Cardiac fibroblast (primary cell): ENCODE measurements at places on chromosomes 13 and 19.

GRCh38 chr13:78826936-78827335, 168.0 kb upstream of the OBI1 start:
- DNase-seq = no peak

GRCh38 chr19:35430409-35431144, 17.5 kb upstream of the FFAR2 start:
- peak; percentile 53 for DNase-seq

GRCh38 chr13:95643571-95643935, 953 bp downstream of the DZIP1 start:
- peak; percentile 47 for DNase-seq

GRCh38 chr19:1521636-1522035, 2.2 kb upstream of the PLK5 start:
- DNase-seq = peak; percentile 47

GRCh38 chr19:281156-281853, 9.9 kb downstream of the PLPP2 start:
- no peak for DNase-seq

- DNase-seq = no peak
Measured at GRCh38 chr13:75013818-75014217, 468.2 kb downstream of the TBC1D4 start.

GRCh38 chr13:29369060-29369743, 226.3 kb downstream of the SLC7A1 start:
- peak; percentile 56 for DNase-seq

DNA sequence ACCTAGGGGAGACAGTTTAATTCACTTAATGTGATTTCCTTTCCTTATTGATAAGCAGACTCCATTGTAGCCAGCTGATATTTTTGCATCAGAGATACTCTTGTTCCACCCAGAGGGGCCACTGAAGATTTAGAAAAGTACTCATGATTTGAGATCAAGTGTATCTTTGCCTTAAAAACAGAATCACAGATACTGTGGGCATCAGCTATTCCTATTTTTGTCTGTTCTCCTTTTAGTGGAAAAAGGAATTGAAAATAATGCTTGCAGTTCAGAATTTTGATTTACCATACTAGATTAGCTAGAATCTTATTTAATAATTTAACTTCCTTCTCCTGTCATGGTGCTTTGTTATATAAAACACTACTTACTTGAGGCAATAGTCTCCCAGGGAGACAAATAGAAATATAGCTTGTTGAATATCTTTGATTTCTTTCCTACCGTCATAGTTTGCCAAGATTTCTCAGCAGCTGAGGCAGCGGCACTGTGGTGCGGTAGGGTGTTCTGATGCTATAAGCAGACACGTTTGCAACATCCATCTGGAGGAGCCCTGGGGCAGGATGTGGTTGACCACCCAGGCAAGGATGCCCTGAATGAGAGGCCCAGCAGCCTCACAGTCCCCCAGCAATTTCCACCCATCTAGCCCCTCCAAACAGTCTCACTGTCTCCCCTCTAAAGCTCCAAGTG, 47.0 kb upstream of the RAP2A start:
- no peak for DNase-seq

DNA sequence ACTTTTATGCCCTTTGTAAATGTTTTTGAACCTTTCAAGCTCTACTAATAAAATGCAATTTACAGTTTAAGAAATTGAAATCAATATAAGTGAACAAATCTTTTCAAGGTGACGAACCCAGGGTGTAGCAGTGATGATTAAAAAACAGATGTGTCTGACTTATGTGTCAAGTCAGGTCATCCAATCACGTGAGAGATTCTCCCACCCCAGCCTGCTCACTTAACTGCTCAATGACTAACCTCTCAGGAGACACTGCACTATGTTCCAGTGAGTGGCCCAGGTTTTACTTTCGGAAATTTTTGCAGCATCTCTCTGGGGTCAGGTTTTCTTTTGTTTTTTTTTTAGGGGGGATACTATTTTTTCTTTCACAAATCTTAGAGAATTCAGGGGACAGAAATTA, 60.7 kb downstream of the ZNF429 start:
- DNase-seq = no peak

DNA sequence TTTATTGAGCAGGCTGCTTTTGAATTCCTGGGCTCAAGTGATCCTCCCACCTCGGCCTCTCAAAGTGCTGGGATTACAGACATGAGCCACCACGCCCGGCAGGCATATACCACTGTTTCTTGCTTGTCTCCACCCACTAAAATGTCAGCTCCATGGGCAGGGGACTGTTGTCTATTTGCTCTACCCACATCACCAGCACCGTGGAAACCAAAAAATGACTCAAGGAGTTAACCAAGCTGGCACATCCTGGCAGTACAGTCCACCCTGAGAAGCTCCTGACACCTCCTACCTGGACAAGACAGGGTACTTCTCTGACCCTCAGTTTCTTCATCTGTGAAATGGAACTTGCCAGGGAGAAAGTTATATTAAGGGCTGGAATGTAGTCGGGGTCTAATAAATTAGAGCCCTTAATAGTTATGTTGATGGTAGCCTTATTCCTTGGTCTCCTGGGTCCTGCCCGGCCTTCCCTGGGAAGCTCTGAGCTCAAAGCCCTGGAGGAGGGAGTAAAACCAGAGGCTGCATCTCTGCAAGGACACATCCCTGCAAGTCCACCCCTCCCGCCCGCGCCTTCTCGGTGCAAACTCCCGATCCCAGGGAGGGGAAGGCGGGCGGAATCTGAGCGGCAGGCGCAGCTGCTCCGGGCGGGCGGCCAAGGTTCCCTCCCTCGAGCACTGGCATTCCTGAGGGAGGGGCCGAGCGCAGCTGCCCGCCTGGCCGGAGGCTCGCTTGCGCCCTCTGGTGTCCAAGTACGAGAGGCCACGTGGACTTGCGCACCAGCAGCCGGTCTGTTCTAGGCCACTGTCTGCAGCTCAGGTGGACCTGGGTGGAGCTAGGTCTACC, 14.1 kb downstream of the RDH8 start:
- DNase-seq = peak; percentile 95

DNA sequence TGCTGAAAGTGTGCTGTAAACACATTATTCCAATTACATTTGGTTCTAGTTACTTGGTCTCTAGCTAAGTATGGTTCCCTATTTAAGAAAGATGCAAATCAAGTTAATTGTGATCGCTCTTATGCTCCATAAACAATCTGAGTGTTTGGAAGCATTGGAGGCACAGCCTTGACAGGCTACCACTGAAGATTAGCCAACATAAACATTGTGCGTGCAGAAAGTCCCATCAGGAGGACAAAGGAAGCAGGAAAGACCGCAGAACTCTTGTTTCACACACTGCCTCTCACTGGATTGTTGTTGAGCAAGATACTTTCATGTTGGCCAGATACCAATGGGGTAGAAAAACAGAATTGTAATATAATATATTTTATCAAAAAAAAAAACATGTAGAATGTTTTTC, 814.4 kb downstream of the EFNB2 start:
- peak; percentile 35 for DNase-seq

GRCh38 chr19:13207846-13208671, 57.8 kb downstream of the IER2 start:
- peak; percentile 78 for DNase-seq

DNA sequence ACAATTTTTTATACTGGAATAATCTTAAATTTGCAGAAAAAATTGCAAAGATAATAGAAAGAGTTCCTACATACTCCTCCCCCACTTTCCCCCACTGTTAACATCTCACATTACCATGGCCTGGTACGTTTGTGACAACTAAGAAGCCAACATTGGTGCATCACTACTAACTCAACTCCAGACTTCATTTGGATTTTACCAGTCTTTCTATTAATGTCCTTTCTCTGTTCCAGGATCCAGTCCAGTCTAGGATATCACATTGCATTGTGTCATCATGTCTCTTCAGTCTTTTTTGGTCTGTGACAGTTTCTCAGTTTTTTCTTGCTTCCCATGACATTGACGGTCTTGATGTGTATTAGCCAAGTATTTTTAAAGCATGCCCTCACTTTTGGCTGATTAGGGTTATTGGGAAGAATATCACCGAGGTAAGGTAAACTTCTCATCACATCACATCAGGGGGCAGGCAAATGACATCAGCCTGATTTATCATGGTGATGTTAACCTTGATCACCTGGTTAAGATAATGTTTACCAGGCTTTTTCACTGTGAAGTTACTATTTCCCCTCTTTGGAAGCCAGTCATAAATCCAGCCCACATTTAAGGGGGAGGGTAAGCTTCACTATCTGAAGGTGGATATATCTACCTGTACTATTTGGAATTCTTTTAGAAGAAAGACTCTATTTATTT, 322.1 kb downstream of the ENOX1 start:
- no peak for DNase-seq

DNA sequence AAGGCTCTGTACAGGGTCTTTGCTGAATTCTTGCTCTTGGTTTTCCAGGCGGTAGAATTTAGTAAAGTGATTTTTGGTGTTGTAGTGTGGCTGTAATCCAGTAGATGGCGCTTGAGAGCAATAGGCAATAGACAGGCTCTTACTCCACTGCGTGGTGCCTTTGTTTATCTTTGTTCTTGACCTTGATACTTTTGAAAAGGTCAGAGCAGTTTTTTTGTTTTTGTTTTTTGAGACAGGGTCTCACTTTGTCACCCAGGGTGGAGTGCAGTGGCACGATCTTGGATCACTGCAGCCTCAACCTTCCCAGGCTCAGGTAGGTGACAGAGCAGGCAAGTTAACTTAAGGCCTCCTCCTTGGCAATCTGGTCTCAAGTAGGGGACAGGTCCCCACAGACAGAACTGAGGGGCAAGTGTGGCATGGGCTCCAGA, 12.2 kb upstream of the LILRA5 start:
- peak; percentile 48 for DNase-seq

GRCh38 chr13:85828094-85828684, 29.0 kb upstream of the SLITRK6 start:
- peak; percentile 38 for DNase-seq

- DNase-seq = peak; percentile 37
Measured at GRCh38 chr13:91375116-91375729, 23.2 kb upstream of the GPC5 start.

DNA sequence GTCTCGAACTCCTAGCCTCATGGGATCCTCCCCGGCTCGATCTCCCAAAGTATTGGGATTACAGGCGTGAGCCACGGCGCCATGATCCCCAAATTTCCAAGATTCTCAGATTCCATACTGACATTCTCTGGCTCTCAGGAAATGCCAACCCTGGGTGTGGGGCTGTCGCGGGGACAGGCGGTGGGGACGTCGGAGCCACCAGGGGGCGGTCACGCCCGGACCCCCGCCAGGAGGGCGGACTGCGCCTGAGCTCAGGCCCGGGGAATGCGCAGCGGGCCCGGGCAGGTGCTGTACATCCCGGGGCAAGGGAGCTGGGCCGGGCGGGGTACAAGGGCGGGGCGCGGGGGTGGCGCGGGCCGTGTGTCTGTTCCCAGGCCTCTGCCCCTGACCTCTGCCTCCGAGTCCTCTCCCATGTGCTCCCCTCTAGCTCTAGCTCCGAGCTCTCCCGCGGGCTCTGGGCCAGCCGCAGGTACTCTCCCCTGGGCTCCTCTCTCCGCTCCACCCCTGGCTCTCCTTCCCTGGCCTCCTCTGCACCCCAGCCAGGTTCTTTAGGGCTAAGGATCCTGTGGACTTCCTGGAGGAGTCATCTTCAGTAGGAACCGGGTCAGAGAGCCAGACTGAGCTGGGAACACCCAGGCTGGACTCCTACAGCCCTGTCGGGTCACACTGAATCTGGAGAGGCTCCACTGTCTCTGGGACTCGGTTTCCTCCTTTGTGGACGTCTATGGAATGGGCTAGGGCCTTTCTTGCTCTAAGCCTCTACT, 2.4 kb downstream of the PPP1R13L start:
- peak; percentile 36 for DNase-seq

GRCh38 chr13:21986602-21987001, 315.7 kb downstream of the FGF9 start:
- DNase-seq = no peak

DNA sequence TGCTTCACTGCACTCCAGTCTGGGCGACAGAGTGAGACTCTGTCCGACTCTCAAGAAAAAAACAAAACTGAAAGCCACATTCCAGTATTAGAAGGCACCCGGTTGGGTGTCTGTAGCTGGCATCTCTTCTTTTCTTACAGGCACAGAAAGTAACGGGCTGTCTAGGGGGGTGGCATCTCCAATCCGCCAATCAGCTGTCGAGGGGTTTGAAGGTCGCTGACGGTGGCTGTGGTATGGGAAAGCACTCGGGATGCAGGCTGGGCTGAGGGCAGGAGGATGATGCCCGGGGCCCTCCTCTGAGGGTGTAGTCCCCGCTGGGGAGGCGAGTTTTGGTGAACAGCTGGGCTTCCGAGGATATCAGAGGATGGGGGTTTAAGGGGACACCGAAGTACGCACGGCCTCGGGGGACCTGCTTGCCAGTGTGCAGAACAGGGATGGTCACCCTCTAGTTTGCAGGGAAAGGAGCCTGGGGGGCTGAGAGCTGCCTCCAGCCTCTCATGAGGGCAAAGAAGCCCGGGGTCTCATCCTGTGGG, 27.0 kb upstream of the ZBTB7A start:
- no peak for DNase-seq

GRCh38 chr19:13987101-13987890, 18.8 kb downstream of the RFX1 start:
- DNase-seq = no peak

DNA sequence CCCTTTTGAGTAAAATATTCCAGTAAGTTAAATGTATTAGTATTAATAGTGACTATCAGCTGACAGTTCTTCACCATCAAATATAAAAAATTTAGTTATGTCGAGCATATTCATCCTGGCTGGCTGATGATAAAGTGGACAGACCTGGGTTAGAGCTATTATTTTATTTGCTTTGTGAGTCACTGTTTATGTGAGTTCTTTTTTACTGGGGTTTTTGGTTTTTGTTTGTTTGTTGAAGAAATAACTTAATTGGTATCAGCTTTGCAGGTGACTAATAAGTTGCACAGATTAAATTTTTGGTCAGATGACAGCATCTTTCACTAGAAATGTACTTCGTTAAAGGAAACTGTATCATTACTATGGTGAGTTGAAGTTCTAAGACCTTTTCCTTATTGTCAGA, 224.7 kb downstream of the GGACT start:
- no peak for DNase-seq

DNA sequence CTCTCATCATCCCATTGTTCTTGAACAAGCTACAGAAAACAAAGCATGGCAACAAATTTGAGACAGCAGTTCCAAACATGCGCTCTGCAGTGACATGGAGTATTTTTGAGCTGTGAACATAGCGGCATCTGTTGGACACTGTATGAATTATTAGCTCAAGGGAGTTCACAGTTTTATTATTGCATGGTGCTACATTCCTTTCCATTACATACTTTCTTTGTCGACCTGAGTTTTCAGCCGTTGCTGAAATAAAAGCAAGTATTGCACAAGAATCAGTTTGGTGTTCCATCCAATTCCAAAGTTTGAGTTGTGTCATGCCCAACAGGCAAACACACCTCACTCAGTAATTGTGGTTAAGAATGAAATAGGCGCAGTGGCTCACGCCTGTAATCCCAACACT, 30.1 kb upstream of the METTL21C start:
- peak; percentile 75 for DNase-seq

GRCh38 chr19:51681286-51681941, 11.7 kb upstream of the SPACA6 start:
- DNase-seq = peak; percentile 50
